ENCODE measurements at places on chromosomes 16 and 17. TPM values are rescaled to one million over a fixed set of nuclear protein-coding genes. Genes with fewer than 3 reads are reported as not detected.

Gene TP53TG3B
- not detected for polyA plus RNA-seq

Gene TBX21
- 0.31 TPM for polyA plus RNA-seq

Gene KRTAP4-9
- not detected for polyA plus RNA-seq

Gene MED9
- polyA plus RNA-seq, result 17.4 TPM

Gene EFNB3
- 2.0 TPM for polyA plus RNA-seq

Measured in small intestine (tissue), 16 donors.